Karpas-422 (cell line): ENCODE measurements at places on chromosomes 1 and 21. TPM values are rescaled to one million over a fixed set of nuclear protein-coding genes. Genes with fewer than 3 reads are reported as not detected.

The ZFP69B gene
- 11.1 and 12.9 TPM in 2 replicates for total RNA-seq

The PRDX6 gene
- total RNA-seq, result 107 and 232 TPM in 2 replicates

The SERTAD4 gene
- total RNA-seq, result not detected in 2 replicates

The OLFML2B gene
- total RNA-seq, result not detected in 2 replicates

The LCE6A gene
- not detected in 2 replicates for total RNA-seq

The PTP4A2 gene
- 215 and 401 TPM in 2 replicates for total RNA-seq

The ITLN2 gene
- not detected in 2 replicates for total RNA-seq

The FAM76A gene
- 18.7 and 21.2 TPM in 2 replicates for total RNA-seq

The PCBP3 gene
- not detected in 2 replicates for total RNA-seq
